ENCODE measurements at places on chromosomes 11 and 22.

DNA sequence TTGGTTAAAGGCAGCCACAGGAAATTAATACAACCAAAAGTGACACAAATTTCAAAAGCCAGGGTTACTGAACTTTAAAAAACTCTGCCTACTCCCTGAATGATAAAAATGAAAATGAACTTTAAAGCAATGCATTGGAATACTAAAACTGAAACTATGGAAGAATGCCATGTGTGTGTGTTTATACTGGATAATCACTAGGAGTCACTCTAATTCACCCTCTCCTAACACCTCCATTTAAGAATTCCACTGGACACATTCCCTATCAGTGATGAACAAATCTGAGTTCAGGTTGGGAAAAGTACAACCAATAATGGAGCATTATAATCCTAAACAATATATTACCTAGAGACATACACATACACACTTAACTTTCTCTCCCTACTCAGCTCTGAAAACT lies 27.5 kb upstream of the PLAAT3 start:
- no peak for DNase-seq

DNA sequence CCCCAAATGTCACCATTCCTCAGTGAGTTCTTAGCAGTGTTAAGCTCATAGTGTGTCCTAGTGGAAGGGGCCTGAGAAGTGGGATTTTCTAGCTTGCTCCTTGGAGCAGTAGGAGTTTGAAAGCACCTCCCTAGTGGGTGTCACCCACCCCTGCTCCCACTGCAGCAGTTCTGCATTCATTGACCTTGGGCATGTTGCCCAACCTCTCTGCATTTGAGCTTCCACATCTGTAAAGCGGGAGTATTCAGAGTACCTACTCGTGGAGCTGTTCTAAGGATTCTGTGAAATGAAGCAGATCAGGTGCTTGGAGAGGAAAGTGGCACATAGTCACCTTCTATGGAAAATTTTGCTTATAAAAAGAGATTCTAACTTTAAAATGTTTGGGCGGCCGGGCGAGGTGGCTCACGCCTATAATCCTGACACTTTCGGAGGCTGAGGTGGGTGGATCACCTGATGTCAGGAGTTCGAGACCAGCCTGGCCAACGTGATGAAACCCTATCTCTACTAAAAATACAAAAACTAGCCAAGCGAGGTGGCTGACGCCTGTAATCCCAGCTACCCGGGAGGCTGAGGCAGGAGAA lies 16.9 kb downstream of the LMO2 start:
- no peak for DNase-seq

DNA sequence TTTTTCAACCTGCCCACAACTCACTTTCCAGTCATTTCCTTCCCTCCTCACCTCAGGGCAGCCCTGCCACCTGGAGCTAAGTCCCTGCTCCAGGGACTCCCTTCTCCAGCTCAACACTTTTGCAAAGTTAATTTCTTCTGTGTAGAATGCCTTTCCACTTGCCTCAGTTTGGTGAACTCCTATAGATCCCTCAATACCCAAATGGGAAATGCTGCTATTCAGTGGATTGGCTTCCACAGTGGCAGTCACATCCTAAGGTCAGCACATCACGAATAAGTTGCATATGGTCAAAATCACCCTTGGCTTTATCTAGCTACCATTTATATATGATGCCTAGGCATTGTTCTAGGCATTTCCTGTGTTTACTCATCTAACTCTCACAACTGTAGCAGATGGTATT lies 23.6 kb downstream of the GDPD5 start:
- DNase-seq = no peak

DNA sequence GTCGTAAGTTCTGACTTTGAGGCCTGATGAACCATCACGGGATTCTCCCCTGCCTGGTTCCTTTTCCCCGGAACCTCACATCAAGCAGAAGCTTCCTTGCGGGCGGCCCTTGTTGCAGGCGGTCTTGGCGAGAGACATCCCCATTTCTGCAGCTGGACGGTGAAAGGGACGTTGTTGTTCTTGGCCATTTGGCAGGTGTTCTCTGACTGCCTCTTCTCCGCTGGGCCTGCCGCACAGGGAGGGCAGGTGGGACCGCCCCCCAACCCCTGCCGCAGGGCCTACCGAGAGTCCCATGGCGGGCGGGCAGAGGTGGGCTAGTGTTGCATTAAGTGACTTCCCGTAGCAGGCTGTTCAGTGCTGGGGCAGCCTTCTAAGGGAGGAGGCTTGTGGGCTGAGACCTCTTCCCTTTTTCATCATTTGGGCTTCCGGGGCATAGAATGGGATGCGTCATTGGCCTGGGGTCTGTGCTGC lies 26.9 kb upstream of the GRAMD4 start:
- no peak for DNase-seq

DNA sequence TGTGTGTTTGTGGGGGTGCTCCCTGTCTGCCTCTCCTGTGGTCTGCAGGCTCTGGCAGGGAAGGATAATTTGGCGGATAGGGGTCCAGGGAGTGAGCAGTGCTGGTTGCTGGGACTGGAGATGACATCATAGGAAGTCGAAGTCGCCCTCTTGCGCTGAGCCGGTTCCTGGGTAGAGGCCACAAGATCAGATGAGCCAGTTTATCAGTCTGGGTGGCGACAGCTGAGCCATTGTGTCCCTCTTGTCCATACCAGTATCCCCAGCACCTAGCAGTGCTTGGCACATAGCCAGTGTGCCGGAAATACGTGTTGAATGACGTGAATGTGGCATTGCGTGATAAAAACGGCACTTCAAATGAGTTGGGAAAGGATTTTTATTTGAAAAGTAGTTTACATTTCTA lies 9.8 kb downstream of the APOL5 start:
- DNase-seq = peak; percentile 11

DNA sequence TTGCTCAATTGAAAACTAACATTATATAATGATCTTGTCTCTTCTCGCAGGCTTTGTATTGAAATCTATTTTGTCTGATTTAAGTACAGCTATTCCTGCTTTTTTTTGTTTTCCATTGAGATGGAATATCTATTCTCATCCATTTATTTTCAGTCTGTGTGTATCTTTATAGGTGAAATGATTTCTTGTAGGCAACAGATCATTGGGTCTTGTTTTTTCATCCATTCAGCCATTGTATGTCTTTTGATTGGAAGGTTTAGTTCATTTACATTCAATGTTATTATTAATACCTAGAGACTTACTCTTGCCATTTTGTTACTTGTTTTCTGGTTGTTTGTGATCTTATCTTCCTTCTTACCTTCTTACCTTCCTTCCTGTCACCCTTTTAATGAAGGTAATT lies 77.8 kb upstream of the TRPC6 start:
- DNase-seq = no peak

- DNase-seq = no peak
Measured at GRCh38 chr11:23897453-23898286, 599.2 kb upstream of the LUZP2 start.

- no peak for DNase-seq
Measured at GRCh38 chr11:35588627-35589026, 29.6 kb upstream of the FJX1 start.

DNA sequence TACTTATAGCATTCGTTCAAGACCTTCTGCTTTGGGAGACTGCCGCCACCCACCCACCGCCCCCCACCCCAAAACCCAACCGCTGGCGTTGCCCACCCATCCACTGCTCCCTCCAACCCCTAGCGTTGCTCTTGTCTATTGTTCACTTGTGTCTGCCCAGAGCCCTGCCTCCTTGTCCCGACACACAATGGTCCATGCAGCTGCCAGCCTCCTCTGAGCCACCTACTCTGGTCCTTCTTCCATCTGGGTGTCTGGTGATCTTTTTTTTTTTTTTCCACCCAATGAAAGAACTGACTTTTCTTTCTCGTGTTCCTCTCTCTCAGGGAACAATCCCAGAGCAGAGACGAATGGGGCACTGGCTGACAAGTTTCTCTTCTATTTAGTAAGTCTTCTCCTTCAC lies 256.0 kb upstream of the SESN3 start:
- no peak for DNase-seq

DNA sequence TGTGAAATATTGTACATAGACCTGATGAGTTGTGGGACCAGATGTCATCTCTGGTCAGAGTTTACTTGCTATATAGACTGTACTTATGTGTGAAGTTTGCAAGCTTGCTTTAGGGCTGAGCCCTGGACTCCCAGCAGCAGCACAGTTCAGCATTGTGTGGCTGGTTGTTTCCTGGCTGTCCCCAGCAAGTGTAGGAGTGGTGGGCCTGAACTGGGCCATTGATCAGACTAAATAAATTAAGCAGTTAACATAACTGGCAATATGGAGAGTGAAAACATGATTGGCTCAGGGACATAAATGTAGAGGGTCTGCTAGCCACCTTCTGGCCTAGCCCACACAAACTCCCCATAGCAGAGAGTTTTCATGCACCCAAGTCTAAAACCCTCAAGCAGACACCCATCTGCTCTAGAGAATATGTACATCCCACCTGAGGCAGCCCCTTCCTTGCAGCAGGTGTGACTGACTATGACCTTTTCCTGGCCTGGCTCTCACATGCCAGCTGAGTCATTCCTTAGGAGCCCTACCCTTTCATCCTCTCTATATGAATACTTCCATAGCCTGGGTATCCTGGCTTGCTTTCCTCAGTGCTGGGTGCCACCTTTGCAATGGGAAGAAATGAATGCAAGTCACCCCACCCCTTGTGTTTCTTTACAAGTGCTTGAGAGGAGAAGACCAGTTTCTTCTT lies 12.3 kb downstream of the PIK3IP1 start:
- DNase-seq = no peak

- no peak for DNase-seq
Measured at GRCh38 chr11:46200537-46201281, 76.8 kb upstream of the CREB3L1 start.

- DNase-seq = no peak
Measured at GRCh38 chr22:48319321-48320047, 1508.2 kb downstream of the BRD1 start.

- DNase-seq = no peak
Measured at GRCh38 chr22:19173047-19174035, 5.2 kb downstream of the SLC25A1 start.

- peak; percentile 11 for DNase-seq
Measured at GRCh38 chr11:125345421-125346178, 150.5 kb downstream of the FEZ1 start.

DNA sequence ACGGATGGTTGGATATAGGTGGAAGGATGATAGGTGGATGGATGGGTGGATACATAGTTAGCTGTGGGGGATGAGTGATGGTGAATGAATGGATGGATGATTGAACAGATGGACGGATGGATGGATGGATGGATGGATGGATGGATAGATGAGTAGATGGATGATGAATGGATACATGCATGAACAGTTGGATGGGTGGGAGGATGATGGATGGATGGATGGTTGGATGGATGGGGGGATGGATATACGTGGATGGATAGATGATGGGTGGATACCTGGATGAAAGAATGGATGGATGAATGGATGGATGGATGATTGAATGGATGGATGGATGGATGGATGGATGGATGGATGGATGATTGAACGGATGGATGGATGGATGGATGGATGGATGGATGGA lies 68.4 kb upstream of the PRR5 start:
- DNase-seq = no peak

DNA sequence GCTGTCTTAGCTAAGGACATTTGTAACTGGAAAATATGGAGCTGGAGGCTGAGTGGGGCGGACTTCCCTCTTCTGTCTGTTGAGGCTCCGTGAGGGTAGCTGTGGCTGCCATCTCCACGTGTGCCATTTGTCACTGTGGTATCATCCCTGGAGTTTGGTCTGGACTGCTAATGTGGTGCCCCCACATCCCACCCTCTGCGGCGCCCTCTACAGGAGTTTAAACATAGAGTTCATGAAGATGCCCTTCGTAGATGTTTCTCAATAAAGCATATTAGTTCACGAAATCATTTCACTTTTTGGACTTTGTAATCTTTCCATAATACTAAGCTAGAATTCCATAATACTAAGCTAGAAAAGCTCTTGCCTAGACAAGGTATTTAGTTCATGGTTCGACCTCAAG lies 52.4 kb downstream of the TECTA start:
- DNase-seq = no peak

GRCh38 chr11:1523077-1523476 lies 36.5 kb upstream of the MOB2 start:
- DNase-seq = no peak

DNA sequence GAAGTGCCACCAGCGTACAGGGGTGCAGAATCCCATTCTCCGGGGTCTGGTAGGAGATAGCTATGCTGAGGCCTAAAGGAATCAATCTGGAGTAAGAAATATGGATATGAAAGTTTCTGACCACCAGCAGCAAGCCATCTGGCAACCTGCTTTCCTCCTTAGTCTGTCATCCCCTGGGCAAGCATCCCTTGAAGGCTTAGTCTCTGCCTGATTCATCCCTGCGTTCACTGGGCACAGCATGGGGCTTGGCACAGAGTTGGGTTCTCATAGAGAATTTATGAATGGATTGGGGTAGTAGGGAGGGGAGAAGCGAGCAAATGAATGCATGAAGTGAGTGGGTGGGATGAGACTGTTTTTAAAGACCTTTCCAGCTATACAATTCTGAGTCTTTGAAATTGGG lies 85.8 kb upstream of the NARS2 start:
- no peak for DNase-seq

- no peak for DNase-seq
Measured at GRCh38 chr11:45282081-45282480, 4.1 kb downstream of the SYT13 start.

DNA sequence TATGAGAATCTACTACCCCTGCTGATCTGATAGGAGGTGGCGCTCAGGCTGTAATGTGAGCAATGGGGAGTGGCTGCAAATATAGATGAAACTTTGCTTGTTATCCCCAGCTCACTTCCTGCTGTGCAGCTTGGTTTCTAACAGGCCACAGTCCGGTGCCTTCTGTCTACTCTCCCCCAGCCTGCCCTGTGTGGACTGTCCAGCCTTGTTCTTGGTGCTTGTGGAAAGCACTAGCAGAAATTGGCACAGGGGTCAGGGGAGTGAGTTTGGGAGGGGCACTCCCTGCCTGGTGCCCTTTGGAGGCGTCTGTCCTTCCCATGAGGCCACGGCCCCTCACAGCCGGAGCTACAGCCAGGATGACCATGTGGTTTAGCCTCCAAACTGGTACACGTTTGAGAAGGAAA lies 14.3 kb downstream of the MOV10L1 start:
- no peak for DNase-seq

DNA sequence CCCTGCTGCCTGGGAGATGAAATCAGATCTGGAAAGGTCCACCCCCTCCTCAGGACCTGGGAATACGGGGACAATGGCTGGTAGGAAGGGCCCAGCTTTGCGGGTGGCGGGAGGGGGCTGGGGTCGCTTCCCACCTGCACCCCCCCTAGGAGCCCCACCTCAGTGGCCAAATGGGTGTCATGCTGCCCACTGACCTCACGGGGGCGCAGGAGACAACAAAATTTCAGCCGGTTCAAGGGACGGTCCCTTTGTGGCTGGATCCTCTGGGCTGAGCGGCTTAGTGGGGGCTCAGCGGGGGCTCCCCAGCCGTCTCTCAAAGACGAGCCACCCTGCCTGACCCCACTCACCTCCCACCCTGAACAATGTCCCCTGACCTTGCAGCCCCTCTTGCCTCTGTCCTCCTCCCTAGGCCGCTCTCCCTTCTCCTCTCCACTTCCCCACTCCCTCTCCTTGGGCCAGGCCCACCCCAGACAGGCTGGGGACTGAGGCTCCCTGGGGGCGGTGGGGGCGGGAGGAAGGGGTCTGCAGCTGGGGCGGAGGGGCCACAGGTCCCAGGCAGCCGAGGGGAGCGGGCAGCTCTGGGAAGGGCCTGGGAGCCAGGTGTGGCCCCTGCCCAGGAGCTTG lies 39.3 kb upstream of the H19 start:
- DNase-seq = no peak
